ENCODE measurements at places on chromosomes 6 and 20. TPM values are rescaled to one million over a fixed set of nuclear protein-coding genes. Genes with fewer than 3 reads are reported as not detected.

- peaks cover 16% of the 10 kb centered on the region for H3K36me3 ChIP-seq
- H3K27ac ChIP-seq = peak overlapping the region; percentile 77
- H3K4me1 ChIP-seq = peaks cover 34% of the 10 kb centered on the region
- H3K4me3 ChIP-seq = peak overlapping the region; percentile 75
Observed at GRCh38 chr6:30542915-30543314, 13.4 kb downstream of the GNL1 start.

GRCh38 chr6:5905431-5906339 is 101.0 kb downstream of the NRN1 start:
- H3K4me3 ChIP-seq = no peak overlapping the region
- H3K4me1 ChIP-seq = no peaks in the 10 kb centered on the region
- H3K27ac ChIP-seq = no peak overlapping the region
- H3K36me3 ChIP-seq = no peaks in the 10 kb centered on the region

DNA sequence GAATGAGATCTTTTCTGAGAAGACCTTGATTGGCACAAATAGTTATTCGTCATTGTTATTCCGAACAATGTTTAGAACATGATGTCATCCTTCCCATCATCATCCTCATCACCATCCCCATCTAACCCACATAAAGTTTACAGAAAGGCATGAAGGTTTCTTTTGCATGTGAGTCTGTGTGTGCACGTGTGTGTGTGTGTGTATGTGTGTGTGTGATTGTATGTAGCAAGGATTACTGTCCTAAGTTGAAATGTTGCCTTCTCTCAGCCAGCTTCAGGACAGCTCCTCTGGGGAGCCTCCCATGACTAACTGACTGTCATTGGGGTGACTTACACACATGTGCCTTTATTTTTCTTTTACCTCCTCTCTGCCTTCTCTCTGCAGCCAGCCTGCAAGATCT is 113.5 kb downstream of the SLC22A3 start:
- peak overlapping the region; percentile 13 for H3K4me3 ChIP-seq
- peak overlapping the region; percentile 86 for H3K27ac ChIP-seq
- peaks cover 58% of the 10 kb centered on the region for H3K4me1 ChIP-seq

DNA sequence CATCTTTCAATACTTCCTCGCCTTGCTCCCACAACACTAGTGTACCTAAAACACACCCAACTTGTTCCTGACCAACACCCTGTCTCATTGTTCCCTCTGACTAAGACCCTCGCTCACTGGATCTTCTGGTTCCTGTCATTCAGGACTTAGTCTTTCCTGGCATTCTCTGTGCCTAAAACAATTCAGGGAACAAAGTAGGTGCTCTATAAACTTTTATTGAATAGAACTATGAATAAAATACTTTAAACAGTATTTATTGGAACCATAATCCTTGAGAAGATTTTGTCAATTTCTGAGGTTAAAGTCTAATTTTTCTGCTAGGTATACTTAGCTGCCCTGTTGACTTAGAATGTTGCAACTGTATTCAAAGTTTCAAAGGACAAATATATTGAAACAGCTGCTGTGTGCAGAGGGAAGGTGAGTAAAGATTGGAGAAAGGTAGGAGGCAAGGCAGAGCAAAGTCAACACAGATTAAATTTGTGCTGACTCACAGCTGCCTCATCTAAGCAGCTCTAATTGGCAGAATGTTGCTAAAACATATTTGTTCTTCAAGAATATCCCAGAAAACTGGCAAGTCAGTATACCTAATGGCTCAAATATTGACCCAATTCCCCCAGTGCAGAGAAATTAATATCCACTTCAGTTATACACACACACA is 37.6 kb downstream of the GSTA2 start:
- H3K4me3 ChIP-seq = no peak overlapping the region
- H3K27me3 ChIP-seq = no peaks in the 10 kb centered on the region
- no peaks in the 10 kb centered on the region for H3K36me3 ChIP-seq
- H3K27ac ChIP-seq = no peak overlapping the region

- no peaks in the 10 kb centered on the region for H3K4me1 ChIP-seq
- no peaks in the 10 kb centered on the region for H3K27me3 ChIP-seq
- no peak for DNase-seq
- no peaks in the 10 kb centered on the region for H3K36me3 ChIP-seq
- no peak overlapping the region for H3K4me3 ChIP-seq
Observed at GRCh38 chr20:22548040-22548439, 36.3 kb downstream of the FOXA2 start.

DNA sequence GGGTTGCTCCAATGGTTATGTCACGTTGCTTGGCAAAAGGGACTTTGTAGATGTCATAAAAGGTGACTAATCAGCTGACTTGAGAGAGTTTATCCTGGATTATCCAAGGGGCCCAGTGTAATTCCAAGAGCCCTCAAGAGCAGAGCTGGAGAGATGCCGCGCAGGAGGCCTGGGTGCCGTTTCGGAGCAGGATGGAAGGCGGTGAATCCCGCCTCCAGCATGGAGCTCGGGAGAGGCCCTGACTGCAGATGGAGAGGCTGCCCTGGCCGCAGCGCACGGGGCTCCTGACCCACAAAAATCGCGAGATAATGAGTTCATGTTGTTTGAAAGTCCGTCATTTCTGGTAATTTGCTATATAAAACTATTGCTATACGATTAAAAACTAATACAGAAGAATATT is 219.8 kb downstream of the ZDHHC14 start:
- peaks cover 3% of the 10 kb centered on the region for H3K4me1 ChIP-seq
- no peaks in the 10 kb centered on the region for H3K36me3 ChIP-seq
- H3K27ac ChIP-seq = no peak overlapping the region
- DNase-seq = no peak
- no peaks in the 10 kb centered on the region for H3K27me3 ChIP-seq

- no peak for DNase-seq
- no peaks in the 10 kb centered on the region for H3K36me3 ChIP-seq
- no peak overlapping the region for H3K27ac ChIP-seq
- peaks cover 5% of the 10 kb centered on the region for H3K27me3 ChIP-seq
- H3K4me3 ChIP-seq = no peak overlapping the region
Observed at GRCh38 chr6:43871933-43872332, 101.9 kb downstream of the VEGFA start.

- H3K27me3 ChIP-seq = no peaks in the 10 kb centered on the region
- H3K4me1 ChIP-seq = peaks cover 68% of the 10 kb centered on the region
- H3K27ac ChIP-seq = peak overlapping the region; percentile 70
- no peak overlapping the region for H3K4me3 ChIP-seq
Observed at GRCh38 chr6:37188962-37189510, 19.1 kb downstream of the PIM1 start.

- H3K36me3 ChIP-seq = peaks cover 51% of the 10 kb centered on the region
- no peak overlapping the region for H3K27ac ChIP-seq
- DNase-seq = no peak
- peaks cover 16% of the 10 kb centered on the region for H3K4me1 ChIP-seq
Observed at GRCh38 chr6:90199900-90200299, 96.7 kb downstream of the BACH2 start.

- no peaks in the 10 kb centered on the region for H3K36me3 ChIP-seq
- no peaks in the 10 kb centered on the region for H3K4me1 ChIP-seq
- DNase-seq = no peak
- no peak overlapping the region for H3K4me3 ChIP-seq
- H3K27me3 ChIP-seq = no peaks in the 10 kb centered on the region
Observed at GRCh38 chr6:74899416-74899815, 306.4 kb downstream of the COL12A1 start.

DNA sequence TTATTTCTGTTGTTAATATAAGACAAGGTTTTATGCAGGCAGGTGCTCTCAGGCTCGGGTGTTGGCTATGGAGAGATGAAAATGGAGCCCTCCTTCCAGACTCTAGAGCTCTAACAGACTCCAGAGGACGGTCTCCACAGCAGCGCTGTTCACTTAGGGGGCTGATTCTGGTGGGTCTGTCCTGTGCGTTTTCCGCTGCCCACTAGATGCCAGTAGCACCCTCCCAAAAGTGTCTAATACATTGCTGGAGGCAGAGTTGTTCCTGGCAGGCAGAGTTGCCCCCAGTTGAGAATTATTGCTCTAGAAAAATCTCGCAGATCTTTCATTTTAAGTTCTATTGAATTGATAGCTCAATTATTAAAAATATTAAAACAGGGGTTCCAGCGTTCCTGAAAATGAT is 109.9 kb downstream of the MAP3K4 start:
- H3K4me1 ChIP-seq = peaks cover 3% of the 10 kb centered on the region
- no peak overlapping the region for H3K4me3 ChIP-seq
- peaks cover 47% of the 10 kb centered on the region for H3K36me3 ChIP-seq
- no peak for DNase-seq

DNA sequence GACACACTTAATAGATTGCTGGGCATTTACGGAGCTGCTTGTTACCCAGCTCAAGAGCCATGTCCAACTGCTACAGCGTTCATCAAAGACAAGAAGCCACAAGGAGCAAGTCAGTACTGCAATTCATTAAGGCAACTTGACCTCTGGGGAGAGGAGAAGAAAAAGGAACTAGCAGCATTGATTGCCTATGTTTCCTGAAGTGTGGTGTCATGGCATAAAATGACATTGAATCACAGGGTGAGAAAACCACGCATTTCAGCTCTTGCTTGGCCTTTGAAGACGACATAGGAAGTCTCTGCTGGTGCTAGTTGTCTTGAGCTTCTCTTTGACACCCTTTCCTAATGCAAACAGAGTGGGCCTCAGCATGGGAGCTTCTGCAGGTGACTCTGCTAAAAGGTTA is 139.1 kb downstream of the CDH26 start:
- no peak for DNase-seq
- no peaks in the 10 kb centered on the region for H3K27me3 ChIP-seq
- no peak overlapping the region for H3K4me3 ChIP-seq
- no peaks in the 10 kb centered on the region for H3K36me3 ChIP-seq

GRCh38 chr6:116011520-116011919 is 49.2 kb downstream of the FRK start:
- H3K4me1 ChIP-seq = peaks cover 11% of the 10 kb centered on the region
- peaks cover 18% of the 10 kb centered on the region for H3K27me3 ChIP-seq
- H3K27ac ChIP-seq = no peak overlapping the region
- peak; percentile 17 for DNase-seq
- no peaks in the 10 kb centered on the region for H3K36me3 ChIP-seq

DNA sequence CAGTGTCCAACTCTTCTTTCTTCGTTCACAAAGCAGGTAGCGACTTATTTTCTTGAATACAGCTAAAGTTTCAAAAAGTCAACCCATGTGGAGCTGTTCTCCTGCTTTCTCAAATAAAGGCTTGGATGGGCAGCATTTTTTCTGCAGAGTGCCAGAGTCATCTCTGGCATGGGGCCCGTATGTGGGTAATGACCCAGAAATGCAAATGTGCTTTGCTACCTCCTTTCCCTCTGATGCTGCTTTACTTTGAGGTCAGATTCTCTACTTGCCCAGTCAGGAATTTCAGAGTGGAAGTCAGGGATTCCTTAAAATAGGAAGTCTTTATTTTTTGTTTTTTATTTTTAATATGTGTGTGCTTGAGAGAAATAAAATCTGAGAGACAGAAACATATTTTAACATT is 4.9 kb downstream of the NKAIN2 start:
- no peak overlapping the region for H3K4me3 ChIP-seq
- peaks cover 32% of the 10 kb centered on the region for H3K27me3 ChIP-seq
- DNase-seq = no peak
- H3K36me3 ChIP-seq = no peaks in the 10 kb centered on the region

- H3K36me3 ChIP-seq = no peaks in the 10 kb centered on the region
- no peak overlapping the region for H3K27ac ChIP-seq
- peaks cover 27% of the 10 kb centered on the region for H3K4me1 ChIP-seq
- H3K4me3 ChIP-seq = no peak overlapping the region
Observed at GRCh38 chr20:23131766-23132165, 45.6 kb upstream of the CD93 start.

- no peak overlapping the region for H3K4me3 ChIP-seq
- H3K27me3 ChIP-seq = peaks cover 13% of the 10 kb centered on the region
- H3K36me3 ChIP-seq = no peaks in the 10 kb centered on the region
Observed at GRCh38 chr6:33981861-33982260, 164.0 kb downstream of the GRM4 start.

DNA sequence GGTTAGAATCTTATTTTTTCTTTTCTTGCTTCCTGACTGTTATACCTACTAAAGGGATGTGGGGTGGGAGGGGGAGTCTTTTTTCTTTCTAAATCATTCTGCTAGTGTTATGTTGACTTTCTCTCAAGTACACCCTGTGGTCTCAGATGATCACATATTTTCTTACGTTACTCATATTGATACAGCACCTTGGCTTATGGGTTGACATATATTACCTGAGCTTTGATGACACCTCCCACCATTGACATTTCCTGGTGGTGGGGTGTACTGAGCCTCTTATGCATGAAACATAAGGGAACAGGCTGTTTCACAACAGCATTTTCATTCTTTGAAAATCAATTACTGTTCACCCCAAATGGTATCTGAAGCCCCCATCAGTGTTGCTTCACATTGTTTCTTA is 169.8 kb downstream of the MMS22L start:
- H3K27ac ChIP-seq = no peak overlapping the region
- H3K4me1 ChIP-seq = no peaks in the 10 kb centered on the region
- no peak for DNase-seq

- no peak for DNase-seq
- no peak overlapping the region for H3K27ac ChIP-seq
- H3K4me1 ChIP-seq = no peaks in the 10 kb centered on the region
- H3K36me3 ChIP-seq = peaks cover 10% of the 10 kb centered on the region
Observed at GRCh38 chr6:20279051-20279450, 66.8 kb upstream of the MBOAT1 start.

DNA sequence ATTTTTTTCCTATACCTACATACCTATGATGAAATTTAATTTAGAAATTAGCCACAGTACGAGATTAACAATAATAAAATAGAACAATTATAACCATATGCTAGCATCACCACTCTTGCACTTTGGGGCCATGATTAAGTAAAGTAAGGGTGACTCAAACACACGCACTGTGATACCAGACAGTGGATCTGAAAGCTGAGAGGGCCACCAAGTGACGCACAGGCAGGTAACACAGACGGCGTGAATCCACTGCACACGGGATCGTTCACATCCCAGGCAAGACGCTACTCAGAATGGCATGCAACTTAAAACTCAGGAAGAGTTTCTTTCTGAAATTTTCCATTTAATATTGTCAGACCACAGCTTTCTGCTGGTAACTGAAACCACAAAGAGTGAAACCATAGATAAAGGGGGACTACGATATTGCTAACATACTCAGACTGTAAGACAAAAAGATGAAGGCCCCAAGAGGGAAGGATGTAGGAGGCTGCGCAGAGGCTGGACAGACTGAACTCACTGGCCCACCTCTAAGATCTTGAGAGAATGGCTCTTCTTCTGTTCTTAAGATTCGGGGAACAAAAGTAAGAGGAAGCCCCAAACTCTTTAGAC is 17.9 kb downstream of the RRBP1 start:
- no peak for DNase-seq
- H3K4me3 ChIP-seq = peak overlapping the region; percentile 6
- peak overlapping the region; percentile 47 for H3K27ac ChIP-seq
- H3K27me3 ChIP-seq = no peaks in the 10 kb centered on the region
- H3K4me1 ChIP-seq = peaks cover 52% of the 10 kb centered on the region
- peaks cover 46% of the 10 kb centered on the region for H3K36me3 ChIP-seq

Gene HLA-DOA
- total RNA-seq = 3.4 TPM

Gene SLC22A3
- total RNA-seq = not detected

Gene ALDH8A1
- 0.85 TPM for total RNA-seq

Gene TMEM200A
- total RNA-seq = 3.0 TPM

Gene PBOV1
- total RNA-seq = not detected

Gene ADGRF4
- not detected for total RNA-seq

Gene IER3
- total RNA-seq = 11.2 TPM

Gene MICA
- 12.3 TPM for total RNA-seq

Gene ZC2HC1B
- not detected for total RNA-seq
